Hematopoietic multipotent progenitor cell treated with erythropoietin and hydrocortisone succinate and interleukin-3 and kit ligand, for 6 days (in vitro differentiated cells): ENCODE measurements at places on chromosomes 3 and 15.

GRCh38 chr15:68518046-68518445 is 60.7 kb upstream of the CORO2B start:
- DNase-seq = no peak

GRCh38 chr3:64352639-64352992 is 127.3 kb upstream of the PRICKLE2 start:
- no peak for DNase-seq

DNA sequence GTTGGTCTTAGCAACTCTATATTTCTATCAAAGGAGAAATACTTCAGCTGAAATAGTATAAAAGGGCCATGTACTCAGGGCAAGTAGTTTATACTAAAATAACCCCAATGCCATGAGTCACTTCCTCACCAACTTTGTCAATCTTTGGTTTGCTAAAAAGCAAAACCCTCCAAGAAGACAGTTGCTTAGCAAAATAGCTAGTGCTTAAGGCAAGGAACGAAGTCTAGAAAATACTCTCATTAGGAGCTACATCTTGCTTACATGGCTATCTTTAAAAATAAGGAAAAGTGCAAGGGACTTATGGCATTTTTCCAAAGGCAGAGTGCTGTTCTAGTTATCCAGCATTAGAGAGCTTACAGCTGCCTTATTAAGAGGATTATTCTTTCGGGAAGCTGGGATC is 28.4 kb downstream of the P3H2 start:
- peak; percentile 13 for DNase-seq

- no peak for DNase-seq
These were observed 2.1 kb upstream of the GNB5 start for GRCh38 chr15:52193321-52193720.

DNA sequence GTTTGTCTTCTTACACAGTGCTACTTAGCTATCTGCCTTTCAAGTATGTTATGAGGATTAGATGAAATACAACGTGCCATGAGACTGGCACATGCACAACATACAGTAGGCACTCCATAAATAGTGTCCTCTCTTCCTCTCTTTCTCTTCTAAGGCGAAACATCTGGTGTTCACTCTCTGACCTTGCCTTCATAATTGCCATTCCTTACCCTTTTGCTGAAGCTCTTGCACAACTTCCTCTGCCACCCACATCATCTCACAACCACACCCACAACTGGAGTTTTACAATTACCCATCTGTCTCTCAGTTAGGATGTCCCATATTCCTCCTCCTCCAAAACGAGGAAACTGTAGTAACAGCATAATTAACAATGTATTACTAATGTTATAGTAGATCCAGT is 26.4 kb upstream of the ACP3 start:
- peak; percentile 60 for DNase-seq

GRCh38 chr3:151384741-151385174 is at the start of gene P2RY12:
P2RY12 (minus strand) TSS chr3:151384753; CDS start chr3:151338845, 45,908 bp downstream.
- DNase-seq = peak; percentile 6

DNA sequence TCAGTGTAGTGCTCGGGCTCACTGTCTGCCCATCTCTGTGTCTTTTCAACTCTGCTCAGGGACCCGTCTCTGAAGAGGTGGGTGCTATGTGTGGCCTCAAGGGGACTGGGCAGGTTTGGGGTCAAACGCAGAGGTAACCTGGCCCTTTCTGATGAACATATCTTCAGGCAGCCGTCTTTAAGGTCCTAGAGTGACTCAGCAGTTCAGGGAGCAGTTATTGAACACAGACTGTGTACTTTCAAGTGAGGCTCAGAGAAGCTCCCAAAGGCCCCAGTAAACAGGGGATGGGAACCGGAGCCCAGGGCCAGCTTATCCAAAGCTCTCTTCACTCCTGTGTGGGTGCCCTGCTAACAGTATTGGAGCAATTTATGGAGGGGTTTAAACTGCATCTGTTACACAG is 73.1 kb downstream of the WDR76 start:
- DNase-seq = peak; percentile 66
